ENCODE measurements at places on chromosomes 4 and X.

DNA sequence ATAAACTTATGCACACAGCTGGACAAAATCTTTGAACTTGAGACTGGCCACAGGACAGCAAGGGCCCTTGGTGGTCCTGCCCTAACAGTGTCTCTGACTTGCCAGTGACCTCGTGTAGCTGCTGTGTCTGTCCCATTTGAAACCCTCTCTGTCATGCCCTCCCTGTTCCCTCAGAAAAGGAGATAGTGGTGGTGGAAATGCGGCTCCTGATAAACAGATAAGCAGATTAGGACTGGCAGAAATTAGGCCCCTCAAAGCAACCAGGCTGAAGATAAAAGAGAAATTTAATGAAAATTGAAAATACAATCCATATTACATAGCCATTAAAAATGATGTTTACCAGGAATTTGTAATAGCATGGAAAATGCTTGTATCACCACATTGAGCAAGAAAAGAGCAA lies 136.6 kb upstream of the ATP6AP2 start:
- no peak for DNase-seq

GRCh38 chrX:67563469-67564448 lies 19.9 kb downstream of the AR start:
- DNase-seq: no peak

DNA sequence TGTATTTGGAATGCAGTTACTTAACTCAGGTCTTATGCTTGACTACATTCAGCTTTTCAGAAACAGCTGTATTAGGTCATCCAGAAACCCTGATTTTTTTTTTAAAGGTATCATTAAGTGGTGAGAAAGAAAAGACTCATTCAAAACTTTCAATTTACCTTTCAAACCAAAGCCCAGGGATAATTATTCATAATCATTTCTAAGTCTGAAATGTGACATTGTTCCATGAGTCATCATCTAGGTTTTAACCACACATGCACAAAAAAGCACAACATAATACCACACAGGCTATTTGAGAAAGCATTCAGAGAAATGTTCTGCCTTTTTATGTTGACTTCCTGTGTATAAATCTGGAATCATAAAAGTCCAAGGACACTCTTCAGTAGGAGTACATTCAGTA lies 288.2 kb downstream of the IL1RAPL2 start:
- no peak for DNase-seq

- no peak for DNase-seq
These were observed 28.0 kb upstream of the PLK4 start for GRCh38 chr4:127852661-127853060.

DNA sequence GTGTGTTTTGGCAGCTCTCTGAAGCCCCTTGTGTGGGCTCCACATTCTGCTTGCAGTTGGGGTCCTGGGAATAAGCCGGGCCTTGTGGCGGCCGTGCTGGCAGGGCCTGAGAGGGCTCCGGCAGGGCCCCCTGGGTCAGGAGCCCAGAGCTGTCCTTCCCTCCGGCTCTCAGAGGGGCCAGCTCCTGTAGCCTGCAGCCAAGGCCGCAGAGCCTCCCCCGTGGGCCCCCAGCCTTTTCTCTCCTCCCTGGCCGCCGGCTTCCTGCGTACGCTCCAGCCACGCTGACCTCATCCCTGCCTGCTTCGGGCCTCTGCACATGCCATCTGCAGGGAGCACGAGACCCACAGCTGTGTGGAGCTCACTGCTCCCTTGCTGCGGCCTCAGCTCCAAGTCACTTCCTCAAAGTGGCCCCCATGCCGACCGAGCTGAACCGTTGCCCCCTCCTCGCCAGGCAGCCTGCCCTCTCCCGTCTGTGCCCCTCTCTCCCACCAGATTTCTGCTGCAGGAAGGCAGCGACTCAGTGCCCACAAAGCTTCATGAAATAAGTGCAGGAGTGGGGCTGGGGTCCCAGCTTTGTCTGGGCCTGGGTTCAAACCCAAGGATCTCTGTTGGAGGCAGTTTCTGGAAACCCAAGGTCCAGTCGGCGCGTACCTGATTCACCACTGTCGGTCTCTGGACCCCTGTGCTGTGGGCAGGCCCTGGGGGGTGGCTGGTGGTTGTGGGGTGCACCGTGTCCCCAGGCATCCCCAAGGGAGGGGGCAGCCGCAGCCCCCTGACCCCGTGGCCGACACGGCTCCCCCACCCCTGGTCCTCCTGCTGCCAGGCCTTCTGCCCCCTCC lies 57.1 kb upstream of the NKX1-1 start:
- DNase-seq: no peak

GRCh38 chr4:1758306-1759121 lies 34.6 kb upstream of the FGFR3 start:
- no peak for DNase-seq

DNA sequence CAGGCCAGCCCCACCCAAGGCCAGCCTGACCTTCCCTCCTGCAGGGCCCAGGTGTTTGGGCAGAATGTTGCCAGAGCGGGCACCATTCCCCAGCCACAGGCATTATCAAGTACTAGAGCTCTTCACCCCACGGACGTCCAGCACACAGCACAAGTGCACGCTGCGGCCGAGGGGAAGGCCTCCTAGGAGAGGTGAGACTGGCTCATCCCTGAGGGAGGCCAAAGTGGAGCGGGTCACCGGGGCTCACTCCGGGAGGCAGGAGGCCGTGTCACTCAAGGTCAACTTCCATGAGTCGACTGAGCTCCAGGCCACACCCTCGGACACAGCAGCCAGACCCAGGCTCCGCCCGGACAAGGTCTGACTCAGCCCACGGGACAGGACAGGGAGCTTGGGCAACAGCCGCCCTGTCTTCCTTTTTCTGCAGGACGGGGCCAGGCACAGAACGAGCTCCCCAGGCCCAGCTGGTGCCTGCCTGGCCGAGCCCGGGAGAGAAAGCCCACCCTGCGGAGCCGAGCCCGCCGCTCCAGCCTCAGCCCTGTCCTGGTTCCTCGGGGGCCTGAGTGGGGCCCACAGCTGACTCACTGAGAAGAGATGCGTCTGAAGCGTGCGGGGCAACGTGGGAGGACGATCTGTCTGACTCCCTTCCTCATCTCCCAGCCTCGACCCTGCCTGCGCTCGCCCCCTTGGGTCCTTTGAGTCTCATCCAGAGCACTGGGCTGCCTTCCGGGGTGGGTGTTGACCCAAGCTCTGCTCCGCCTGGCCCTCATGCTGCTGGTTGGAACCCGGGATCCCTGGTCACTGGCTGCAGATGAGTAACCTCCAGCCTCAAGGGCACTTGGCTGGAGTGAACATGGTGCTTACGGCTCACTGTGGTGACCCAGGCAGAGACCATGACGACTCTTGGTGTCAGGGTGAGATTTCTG lies 1.6 kb downstream of the SLC49A3 start:
- DNase-seq: no peak

All from stimulated activated CD4-positive, alpha-beta T cell treated with anti-CD3 and anti-CD28 coated beads, Interleukin-4, amount 100 ng/mL, for 4 hours (primary cell).